ENCODE measurements at places on chromosomes 7 and 10. TPM values are rescaled to one million over a fixed set of nuclear protein-coding genes. Genes with fewer than 3 reads are reported as not detected.

GRCh38 chr10:26336979-26337378 is 101.2 kb upstream of the APBB1IP start:
- DNase-seq = no peak
- no peak overlapping the region for H3K27ac ChIP-seq
- H3K4me1 ChIP-seq = no peaks in the 10 kb centered on the region
- no peaks in the 10 kb centered on the region for H3K36me3 ChIP-seq
- no peak overlapping the region for H3K4me3 ChIP-seq

DNA sequence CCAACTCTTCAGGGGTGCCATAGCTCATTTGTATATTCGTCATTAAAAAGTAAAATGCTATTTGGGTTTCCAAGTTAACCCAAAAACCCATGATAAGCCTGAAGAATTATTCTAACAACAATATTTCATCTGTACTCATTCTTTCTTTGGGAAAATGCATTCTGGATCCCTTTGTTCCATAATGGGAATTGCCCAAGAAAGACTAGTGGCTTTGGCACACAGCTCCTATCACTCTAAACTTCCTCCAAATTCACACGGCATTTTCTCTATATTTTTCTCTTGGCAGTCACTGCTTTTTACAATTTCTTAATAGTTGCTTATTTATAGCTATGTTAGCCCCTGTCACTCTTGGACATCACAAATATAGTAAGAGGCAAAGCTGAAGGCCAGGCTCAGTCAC is 29.1 kb downstream of the CHCHD3 start:
- H3K27ac ChIP-seq = peak overlapping the region; percentile 74
- no peak overlapping the region for H3K4me3 ChIP-seq
- DNase-seq = no peak
- H3K36me3 ChIP-seq = no peaks in the 10 kb centered on the region
- H3K27me3 ChIP-seq = no peaks in the 10 kb centered on the region

DNA sequence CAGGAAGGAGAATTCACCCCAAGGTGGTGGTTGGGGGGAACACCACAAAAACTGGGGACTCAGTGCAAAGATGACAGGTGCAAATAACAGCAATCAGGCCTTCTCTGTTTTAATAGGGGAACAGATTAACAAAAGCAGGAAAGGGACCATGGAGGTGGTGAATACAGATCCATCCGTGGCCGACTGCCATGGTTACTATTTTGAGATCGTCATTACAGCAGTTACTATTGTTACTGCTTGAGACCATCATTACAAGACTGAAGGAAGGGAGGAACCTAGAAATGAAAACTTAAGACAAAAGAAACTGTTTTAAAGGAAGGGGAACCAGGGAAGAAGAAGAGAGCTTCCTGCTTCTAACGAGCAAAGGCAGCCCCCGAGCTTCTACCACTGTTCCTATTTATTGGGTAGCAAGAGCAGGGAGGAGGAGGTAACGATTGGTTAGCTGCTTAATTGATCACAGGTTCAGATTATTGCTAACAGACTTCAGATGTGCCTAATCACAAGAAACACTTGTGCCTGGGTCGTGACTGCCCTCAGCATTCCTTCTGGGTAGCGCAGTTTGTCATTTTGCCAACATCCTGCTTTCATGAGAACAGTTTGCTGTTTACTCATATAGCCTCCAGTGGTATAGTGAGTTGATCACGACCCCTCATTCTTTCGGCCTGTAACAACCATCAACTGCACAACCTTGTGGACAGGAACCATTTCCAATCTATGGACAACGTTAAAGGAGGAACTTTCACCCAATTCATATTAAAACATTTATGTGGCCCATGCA is 216.3 kb downstream of the CHCHD3 start:
- H3K36me3 ChIP-seq = no peaks in the 10 kb centered on the region
- H3K4me3 ChIP-seq = no peak overlapping the region
- H3K27me3 ChIP-seq = no peaks in the 10 kb centered on the region
- H3K4me1 ChIP-seq = peaks cover 3% of the 10 kb centered on the region
- peak overlapping the region; percentile 52 for H3K27ac ChIP-seq

The FBXO24 gene
- 1.3 TPM for total RNA-seq

The FUOM gene
- 32.5 TPM for total RNA-seq
